ENCODE measurements at places on chromosomes 2 and 18.

DNA sequence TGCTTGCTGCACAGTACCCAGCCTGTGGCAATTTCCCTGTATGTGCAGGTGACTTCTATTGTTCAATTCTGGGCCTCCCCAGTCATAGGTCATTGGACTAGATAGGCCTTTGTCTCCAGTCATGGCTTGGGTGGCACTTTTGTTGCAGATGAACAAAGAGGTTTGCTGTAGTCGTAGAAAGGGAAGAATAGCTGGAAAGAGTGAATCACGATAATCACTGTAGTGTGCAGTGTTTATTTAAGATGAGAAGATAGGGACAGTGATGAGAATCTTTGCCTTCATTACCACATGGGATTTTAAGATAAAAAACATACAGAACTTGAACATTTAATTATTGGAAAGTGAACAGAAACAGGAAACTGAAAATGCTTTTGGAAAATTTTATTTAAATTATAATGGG lies 156.1 kb upstream of the CYRIA start:
- no peak for DNase-seq

- no peak for DNase-seq
Observed at GRCh38 chr2:552906-553305, 124.3 kb downstream of the TMEM18 start.

DNA sequence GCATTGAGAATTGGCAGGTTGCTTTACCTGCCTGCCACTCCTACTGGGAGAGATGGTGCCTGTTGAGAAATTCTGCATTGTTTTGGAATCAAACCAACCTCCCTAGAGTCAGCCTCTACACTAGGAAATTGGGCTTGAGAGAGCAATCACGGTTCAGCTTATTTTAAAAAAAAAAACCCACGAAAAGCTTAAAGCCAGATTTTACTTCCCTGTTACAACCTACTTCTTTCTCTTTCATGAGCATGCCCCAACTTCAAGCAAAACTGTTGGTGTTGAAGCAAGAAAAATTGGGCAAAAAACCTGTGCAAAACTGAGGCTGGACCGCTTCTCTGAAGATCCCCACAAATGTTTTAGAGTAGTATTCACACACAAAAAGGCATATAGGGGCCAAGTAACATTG lies 134.6 kb upstream of the ZEB2 start:
- DNase-seq: no peak

DNA sequence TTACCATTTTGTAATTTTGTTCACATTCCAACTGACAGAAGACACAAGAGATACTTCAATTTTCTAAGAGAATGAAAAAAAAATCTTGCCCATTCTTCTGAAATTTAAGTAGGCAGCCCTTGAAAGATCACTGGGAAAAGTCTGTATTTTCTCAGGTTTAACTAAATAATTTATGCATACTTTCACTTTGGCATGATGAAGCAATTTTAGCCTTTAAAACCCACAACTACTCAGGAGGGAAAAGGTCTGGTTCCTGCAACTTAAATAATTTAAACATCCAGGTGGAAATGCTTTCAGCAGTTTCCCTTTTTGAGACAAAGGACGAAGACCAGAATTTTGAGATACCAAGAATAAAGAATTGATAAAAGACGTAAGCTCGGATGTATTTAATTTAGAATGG lies 61.4 kb downstream of the ZEB2 start:
- DNase-seq: no peak

DNA sequence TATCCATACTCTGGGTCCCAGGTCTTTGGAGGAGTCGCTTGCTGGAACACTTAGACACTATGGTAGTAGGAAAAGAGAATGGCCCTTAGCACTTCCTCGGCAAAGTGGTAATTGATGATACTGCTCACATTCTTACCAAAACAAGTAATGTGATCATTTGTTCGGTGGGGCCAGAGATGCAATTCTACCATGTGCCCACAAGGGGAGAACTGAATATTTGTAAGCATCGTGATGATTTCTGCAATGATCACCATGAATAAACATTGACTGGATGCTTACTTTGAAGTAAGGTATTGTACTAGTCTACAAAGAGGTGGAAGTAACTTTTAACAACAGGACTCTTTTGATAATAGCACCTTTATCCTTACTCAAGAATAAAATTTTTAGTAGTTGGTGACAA lies 109.7 kb downstream of the CD8B2 start:
- no peak for DNase-seq

DNA sequence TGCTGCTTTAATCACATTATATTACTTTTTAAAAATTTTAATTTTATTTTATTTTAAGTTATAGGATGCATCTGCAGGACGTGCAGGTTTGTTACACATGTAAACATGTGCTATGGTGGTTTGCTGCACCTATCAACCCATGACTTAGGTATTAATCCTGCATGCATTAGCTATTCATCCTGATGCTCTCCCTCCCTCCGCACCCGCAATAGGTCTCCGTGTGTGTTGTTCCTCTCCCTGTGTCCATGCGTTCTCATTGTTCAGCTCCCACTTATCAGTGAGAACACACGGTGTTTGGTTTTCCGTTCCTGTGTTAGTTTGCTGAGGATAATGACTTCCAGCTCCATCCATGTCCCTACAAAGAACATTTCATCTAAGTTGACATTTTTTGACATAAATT lies 283.2 kb downstream of the CYRIA start:
- DNase-seq: no peak

DNA sequence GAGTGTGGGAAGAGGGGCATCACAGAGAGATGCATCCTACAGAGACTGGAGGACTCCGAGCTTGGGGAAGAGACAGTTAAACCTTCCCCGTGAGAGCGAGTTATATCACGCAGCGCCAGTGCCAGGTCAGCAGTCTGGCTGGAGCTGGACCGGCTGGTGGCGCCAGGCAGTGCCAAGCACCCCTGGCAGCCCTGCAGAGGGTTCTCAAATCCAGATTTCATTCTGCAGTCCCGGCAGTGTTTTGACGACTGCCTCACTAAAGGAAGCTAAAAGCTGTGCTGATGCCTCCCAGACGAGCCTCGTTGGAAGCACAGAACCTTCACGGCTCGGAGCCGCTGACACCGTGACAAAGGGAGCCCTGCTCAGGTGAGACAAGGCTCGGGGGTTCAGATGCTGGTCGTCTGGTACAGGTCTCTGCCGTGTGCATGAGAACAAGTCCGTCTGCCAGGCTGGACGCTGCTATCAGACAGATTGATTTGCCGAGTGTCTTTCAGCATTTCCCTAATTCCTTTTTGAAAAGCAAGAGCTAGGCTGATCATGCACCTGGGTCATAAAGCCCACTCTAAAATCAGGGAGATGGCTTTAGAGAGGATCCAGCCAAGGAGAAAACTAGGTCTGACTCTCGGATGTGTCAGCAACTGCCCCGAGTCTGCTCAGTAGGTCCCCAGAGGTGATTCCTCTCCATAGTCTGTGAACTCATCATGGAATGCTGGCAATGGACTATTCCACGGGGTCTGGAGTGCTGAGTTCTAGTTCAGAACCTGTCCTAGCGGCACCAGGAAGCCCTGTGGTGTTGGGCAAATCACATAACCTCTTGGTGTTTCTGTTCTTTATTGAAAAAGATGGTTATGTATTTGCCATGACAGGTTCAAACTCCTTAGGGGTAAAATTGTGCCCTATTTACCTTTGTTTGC lies 240.6 kb downstream of the SOX11 start:
- no peak for DNase-seq

DNA sequence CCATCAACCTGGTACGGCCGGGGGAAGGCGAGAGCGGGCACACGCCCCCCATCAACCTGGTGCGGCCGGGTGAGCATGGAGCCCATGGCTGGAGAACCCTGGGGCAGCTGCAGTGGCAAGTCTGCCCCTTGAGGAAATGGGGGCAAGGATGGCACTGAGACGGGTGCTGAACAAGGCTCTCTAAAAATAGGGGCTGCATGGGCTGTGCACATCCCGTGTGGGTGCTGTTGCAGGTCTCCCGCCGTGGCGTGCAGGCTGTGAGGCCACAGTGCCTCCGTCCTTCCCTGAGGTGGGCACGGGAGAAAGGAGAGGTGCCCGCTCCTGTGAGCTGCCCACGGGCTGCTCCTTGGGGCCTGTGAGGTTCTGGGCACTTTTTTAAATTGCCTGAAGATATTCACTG lies 99.2 kb downstream of the NFATC1 start:
- no peak for DNase-seq

DNA sequence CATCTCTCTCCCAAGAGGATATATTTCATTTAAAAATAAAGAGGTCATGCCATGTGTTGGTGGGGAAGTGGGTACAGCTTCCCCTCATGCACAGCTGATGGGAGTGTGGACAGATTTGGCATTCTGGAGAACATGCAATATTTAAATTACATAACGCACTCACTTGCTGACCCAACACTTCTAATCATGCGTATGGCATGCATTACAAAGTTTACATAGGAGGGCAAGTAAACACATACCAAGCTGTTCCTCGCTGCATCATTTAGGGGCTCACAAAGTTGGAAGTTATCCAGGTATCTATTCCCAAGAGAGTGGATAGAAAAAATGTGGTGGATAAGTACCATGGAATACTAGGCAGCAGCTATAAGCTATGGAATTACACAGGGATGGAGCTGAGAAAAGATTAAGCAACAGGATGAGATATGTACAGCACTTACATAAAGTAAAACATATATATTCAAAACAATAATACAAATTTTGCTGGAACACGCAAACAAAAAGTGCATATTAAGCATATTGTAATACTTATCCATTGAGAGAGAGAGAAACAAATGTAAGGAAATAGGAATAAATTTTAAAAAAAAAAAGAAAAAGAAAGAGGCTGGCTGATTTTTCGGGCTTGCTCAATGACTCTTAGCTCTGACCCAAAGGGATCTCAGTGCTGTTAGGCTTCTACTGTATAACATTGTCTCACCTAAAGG lies 11.0 kb downstream of the CYP1B1 start:
- DNase-seq: peak; percentile 70

- DNase-seq: no peak
Observed at GRCh38 chr2:240051697-240052096, 1.6 kb downstream of the OR6B3 start.

DNA sequence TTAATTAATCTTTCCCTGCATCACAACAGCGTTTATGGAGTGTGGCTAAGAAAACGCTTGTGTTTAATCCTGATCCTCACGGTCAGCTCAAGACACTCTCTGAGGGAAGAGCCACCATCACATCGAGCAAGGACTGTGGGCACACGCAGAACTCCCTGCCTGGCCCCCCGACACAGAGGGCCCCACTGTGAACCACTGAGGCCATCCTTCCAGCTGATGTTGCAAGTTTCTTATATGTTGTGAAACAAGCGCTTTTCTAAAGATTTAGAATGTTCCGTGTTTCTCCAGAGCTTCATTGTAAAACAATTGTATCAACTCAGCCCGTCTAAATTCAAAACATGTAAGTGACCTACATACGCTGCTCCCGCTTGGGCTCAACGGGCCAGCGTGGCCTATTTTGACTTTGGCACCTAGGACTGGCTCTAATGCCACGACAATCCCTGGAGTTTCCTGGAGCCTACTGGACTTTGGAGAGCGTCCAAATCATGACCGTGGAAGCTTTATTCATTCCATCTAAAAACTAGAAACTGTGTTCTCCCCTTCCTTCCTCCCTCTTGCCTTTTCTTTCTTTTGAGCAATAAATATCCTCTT lies 34.9 kb downstream of the SERPINE2 start:
- DNase-seq: no peak

GRCh38 chr2:290090-290722 lies 2.3 kb upstream of the ALKAL2 start:
- DNase-seq: peak; percentile 66

- peak; percentile 19 for DNase-seq
Observed at GRCh38 chr2:82636402-82637020, 1822.6 kb downstream of the SUCLG1 start.

- no peak for DNase-seq
Observed at GRCh38 chr2:20520128-20520527, 73.3 kb downstream of the RHOB start.

- peak; percentile 21 for DNase-seq
Observed at GRCh38 chr2:41600460-41600859, 447.4 kb upstream of the PKDCC start.

GRCh38 chr2:197672371-197672893 lies 3.0 kb downstream of the RFTN2 start:
- peak; percentile 12 for DNase-seq

- DNase-seq: peak; percentile 97
Observed at GRCh38 chr2:207330912-207331311, 165.2 kb upstream of the KLF7 start.

DNA sequence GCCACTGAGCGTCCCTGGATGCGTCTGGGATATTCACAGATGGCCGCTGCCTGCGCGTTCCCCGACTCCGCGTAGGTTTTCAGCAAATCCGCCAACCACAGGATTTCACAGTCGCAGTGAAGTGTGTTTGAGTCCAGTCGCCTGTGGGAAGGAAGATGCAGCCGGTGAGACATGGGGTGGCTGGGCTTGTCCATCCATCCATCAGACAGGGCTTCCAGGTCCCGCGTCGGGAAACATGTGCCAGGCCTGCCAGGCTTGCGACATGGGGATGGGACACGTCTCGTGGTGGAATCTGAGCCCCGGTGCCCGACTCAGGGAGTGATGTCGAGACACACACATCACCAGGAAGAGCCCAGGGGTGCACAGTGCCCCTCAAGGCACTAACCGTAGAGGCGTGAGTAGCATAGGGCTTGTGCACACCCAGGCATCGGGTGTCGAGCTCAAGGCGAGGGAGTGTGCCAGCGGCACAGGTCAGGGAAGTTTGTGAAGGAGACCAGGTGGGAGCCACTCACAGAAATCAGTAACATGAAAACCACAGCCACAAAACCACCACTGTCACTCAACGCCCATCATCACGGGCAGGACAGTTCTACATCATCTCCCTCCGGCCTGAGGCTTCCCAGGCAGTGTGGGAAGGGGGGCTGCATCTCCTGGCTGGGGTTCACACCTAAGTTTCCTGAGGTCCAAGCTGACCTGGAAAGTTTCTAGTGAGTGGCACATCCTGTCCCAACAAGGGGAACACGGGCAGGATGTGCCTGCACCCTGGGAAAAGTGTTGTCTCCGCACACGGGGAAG lies 63.9 kb downstream of the PXDN start:
- DNase-seq: no peak

DNA sequence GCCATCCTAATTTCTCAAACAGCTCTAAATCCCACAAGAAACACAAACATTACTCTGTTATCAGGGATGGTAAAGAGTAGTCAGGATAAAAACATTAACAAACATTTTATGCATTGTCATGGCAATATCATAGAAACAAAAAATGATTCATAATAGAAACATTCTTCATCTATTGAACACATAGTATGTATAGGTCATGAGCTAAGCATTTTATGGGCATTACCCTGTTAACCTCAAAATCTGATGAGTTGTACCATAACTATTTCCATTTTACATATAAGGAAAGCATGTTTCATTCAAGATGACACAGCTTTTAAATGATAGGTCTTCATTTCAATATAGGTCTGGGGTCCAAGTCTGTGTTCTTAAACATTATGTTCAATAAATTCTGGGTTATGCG lies 344.9 kb downstream of the RND3 start:
- peak; percentile 92 for DNase-seq

GRCh38 chr2:15117409-15118050 lies 443.6 kb downstream of the NBAS start:
- DNase-seq: no peak

DNA sequence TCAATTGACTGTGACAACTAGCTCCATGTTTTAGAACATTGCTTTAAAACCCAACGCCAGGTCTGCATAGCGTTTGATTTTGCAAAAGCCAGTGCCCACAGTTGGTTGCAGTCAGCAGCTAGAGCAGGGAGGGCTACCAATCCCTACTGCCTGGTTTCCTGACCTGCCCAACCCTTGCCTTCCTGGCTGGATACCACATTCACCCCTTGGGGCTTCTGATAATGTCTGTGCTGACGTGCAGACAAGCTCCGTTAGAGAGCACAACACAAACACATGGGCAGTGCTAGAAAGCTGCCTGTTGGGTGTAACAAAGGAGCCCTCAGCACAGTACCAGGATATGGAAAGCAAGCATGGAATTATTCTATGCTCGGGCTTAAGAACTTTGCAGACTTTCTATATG lies 71.4 kb upstream of the THSD7B start:
- DNase-seq: no peak
